NCI-H1092 (cell line): ENCODE measurements at places on chromosomes 6 and 20.
A peak's percentile ranks its signal among the peaks of the same experiment; 100 is the strongest.

DNA sequence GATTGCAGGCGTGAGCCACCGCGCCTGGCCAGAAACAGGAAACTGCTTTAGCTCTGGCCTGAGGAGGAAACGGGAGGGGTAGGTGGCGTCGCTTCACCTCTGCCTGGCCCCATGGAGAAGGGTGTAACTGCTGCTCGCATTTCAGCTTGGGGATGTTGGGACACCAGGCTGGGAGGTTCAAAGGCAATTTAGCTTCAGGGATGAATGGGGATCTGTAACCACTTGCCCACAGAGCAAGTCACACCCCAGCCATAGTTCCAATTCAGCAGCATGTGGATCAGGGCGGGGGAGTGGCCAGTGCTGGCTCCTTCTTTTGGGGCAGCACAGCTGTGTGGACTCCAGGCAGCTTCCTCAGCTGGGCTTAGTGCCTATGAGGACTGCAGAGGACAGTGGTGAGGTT, 34.8 kb upstream of the NUP153 start:
- no peak for DNase-seq

GRCh38 chr6:16473908-16474771, 235.8 kb downstream of the GMPR start:
- no peak for DNase-seq

GRCh38 chr20:848193-848592, 14.7 kb downstream of the FAM110A start:
- no peak for DNase-seq

DNA sequence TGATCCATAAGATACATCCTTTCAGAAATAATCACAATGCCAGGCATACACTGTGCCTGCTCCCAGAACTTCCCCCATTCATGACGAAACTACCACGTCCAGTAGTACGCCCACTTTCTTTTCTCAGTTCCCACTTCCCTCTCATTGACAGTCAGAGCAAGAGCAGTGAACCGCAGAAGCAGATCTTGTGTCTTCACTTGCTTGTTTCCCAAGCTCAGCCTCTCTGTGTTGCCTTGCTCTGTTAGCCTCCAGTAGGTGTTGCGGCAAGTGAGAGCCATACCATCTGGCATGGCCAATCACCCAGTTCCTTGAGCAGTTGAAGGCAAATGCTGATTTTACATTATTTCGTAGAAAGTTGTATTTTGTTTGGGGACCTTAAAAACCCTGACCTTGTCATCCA, 11.7 kb downstream of the UST start:
- DNase-seq = no peak

DNA sequence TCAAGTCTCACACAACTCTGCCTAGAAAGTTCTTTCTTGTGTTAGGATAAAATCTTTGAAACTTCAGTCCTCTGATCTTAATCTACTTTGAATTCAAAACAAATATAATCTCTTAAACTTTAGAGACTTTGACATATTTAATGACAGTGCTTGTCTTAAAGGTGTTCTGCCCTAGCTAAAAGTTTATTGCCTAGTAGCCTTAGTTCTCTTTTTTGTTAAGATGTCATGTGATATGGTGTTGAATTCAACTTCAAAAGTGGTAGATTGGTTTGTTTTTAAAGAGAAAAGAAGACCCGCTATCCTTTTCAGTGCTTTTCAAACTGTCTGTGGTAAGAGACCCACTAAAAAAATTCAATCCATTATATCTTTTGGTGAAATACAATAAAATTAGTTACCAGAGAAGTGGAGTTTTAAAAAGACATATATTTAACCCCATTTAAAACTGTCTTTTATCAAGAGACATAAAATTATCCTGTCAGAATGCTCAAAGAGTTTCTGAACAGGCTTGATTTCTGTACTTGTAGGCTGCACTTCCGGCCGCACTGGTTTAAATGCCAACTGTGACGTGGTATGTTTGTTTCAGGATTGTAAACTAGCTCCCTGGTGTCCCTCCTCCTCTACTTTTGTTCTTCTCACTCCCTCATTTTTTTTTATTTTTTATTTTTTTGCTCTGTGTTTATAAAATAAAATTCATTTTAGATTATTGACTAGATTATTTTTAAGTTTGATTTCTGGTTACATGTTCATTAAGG, 76.5 kb downstream of the QKI start:
- DNase-seq = no peak

DNA sequence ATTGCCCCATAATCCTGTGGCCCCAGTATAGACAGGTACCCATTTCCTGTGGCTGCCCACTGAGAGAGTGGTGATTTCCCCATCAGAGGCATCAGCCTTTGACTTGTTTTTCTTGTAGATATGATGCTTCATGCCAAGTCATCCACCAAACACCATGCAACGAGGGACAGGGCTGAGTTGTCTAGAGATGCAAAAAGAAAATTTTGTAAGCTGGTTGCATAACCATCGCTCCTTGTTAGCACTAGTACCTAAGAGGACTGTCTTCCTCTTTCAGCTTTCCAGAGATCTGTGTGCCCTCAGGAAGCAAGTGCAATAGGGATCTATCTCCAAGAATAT, 166.8 kb downstream of the BCAS1 start:
- no peak for DNase-seq

DNA sequence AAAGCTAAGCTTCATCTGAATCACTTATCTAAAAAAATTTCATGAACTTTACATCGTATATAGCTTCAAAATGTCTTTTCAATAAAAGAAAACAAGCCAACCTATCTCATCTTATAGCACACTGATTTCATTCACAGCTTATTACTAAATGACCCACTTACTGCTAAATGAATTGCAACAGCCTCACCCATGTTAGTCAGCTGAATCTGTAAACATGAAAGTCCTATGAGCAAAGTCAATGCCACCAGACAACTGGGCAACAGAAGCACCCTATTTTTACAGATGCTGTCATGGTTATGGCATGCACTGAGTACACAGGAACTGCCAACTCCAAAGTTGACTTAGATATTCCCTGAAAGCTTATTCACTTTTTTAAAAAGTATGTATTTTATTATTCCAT, 41.2 kb upstream of the DST start:
- no peak for DNase-seq

GRCh38 chr6:31125162-31125561, 4.9 kb upstream of the CDSN start:
- no peak for DNase-seq

GRCh38 chr20:41330343-41330720, 10.3 kb upstream of the LPIN3 start:
- no peak for DNase-seq

DNA sequence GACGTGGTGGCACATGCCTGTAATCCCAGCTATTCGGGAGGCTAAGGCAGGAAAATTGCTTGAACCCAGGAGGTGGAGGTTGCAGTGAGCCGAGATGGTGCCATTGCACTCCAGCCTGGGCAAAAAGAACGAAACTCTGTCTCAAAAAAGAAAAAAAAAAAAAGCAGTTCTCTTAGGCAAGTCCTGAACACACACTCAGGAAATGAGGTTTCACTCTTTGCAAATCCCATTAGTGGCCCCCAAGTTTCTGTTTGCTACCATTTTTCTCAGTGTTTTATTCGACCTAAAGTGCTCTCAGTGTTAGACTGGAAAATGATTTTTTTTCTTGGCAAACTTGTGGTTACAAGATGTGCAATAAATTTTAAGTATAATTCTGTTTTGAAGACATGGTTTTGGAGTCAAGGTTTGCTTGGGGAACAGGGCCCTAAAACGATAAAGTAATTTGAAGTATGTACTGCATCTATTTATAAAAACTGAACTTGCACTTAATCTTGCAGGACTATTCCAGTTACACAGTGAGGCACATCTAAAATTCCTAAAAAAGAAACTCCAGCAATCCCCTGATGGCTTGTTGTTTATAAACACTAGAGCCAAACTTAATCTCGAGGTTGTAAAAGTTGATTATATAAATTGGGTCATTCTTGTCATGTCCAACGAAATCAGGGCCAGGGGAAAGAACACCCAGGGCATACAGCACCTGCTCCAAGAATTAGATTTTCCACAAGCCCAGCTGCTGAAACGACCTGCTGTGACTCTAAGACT, 42.6 kb downstream of the MAP1LC3A start:
- no peak for DNase-seq

- DNase-seq = no peak
Measured at GRCh38 chr6:12952318-12952717, 235.8 kb downstream of the PHACTR1 start.

- no peak for DNase-seq
Measured at GRCh38 chr20:64146301-64146935, 17.8 kb upstream of the MYT1 start.

DNA sequence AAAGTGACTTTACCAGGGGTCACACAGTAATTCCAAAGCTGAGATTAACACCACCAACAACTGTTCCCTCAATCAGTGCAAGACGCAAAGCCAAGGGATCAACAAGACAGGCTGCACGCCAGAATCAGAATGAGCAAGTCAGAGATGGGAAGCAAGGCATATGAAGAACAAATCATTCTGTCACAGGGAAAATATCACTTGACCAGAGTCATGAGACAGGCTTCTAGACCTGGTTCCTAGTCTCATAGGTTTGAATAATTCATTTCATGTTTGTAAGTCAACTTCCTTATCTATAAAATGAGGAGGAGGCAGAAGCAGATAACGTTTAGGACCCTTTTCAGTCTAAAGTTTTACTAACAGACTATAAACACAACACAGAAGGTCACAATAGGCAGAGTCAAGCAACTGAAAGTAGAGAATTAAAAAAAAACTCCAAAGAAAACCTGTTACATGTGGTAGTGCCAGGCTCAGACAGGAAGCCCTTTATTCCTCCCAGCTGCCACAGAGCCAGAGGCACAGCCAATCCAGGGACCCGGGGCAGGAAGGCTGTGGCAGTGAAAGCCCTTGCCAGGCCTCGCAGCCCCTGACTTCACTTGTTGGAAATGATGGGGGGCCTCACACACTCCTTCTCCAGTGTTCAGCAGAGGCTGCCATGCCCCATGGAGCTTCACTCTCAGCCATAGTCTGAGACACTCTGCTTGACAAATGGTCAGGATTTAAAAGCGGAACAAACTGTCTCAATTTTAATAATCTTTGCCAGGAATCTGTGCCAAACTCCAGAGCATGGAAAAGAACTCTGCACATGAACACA, 29.2 kb upstream of the DST start:
- DNase-seq = no peak

DNA sequence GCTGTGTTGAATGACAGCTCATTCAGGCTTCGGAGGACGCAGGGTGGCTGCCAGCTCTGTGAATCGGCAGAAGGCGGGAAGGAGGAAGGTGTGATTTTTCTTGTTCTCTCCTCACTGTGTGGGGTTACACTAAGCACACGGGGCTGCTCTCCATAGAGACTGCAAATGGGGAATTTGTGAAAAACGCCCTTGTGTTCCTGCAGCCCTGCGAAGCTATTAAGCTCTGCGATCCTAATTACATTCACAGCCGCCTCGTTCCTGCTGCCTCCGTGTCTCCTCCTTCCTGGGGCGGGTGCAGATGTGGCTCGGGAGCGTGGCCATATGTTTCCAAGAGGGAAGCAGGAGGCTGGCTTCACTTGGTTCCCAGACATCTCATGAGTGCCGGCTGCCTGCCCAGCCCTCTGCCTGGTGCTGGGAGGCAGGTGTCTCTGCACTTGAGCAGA, 124.0 kb downstream of the TOX2 start:
- peak; percentile 78 for DNase-seq

GRCh38 chr6:163179061-163179460, 235.5 kb upstream of the QKI start:
- DNase-seq = no peak

GRCh38 chr20:6269168-6269873, 146.5 kb upstream of the FERMT1 start:
- DNase-seq = no peak

GRCh38 chr6:146574211-146574610, 24.6 kb upstream of the ADGB start:
- DNase-seq = no peak

DNA sequence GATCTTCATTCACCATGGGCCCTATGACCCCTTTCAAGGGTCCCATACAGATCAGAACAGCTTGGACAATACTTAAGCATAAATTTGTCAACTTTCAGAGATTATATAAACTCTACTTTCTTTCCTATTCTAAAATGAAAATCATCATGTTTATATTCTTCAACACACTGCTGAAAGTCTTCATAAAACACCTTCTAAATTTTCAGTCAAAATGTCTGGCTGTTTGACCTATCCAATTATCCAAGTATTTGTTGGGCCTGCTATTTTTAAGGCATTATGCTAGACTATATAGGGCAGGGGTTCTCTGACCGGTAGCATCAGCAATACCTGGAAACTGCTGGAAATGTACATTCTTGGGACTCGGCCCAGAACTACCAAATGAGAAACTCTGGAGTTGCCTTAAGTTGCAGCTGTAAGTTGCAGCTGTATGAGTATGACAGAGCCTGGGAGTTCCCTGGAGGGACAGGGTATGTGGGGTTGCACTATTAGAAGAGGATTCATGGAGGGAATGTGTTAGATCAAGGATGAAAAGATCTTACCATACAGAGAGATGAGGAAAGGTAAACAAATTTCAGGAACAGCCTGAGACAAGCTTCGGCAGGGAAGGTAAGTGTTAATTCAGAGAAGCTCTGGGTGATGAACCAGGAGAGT, 293.0 kb downstream of the ADGB start:
- no peak for DNase-seq

- DNase-seq = no peak
Measured at GRCh38 chr6:42569102-42570028, 5.5 kb downstream of the UBR2 start.

GRCh38 chr6:164842085-164842484, 467.3 kb downstream of the C6orf118 start:
- no peak for DNase-seq

DNA sequence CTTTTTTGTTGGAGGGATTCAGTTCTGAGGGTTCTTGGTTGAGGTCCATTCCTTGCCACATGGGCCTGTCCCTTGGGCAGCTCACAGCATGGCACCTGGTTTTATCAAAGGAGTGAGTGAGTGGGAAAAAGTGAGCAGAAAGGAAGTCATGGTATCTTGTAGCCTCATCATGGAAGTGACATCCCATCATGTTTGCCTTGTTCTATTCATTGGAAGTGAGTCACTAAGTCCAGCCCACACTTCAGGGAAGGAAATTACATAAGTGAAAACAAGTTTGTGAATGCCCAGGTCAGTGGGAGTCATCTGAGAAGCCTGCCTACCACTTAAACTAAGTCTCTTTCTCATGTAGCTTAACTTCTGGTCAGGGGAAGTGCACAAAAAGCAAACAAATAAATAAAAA, 32.8 kb upstream of the ZNFX1 start:
- no peak for DNase-seq

DNA sequence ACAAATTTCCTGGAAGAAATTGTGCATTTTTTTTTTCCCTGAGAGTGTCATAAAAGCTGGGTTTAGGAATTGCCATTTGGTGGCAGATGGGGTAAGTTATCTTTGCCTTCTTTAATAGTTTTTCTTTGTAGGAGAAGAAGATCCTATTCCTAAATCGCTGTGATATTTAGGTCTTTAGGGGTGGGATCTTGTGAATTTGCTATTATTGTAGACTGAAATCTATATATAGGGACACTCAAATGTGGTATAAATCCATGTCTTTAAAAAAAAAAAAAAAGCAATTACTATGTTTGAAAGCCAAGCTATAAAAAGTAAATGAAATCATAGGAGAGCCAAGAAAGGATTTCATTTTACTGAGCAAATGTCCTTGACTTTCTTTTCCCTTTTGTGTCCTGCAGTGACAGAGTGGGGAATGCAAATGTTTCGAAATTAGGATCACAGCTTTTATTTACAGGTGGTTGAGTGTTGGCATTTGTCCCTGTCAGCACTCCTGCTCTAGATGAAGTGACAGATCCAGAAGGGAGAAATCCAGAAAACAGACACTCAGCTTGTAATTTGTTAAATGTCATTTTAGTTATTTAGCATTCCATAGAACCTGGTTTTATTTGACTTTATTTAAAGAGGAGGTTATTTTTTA, 29.4 kb downstream of the TIAM2 start:
- no peak for DNase-seq

GRCh38 chr6:5552243-5552642, 290.9 kb downstream of the FARS2 start:
- DNase-seq = no peak
